ENCODE measurements at places on chromosomes 2 and 18. TPM values are rescaled to one million over a fixed set of nuclear protein-coding genes. Genes with fewer than 3 reads are reported as not detected.

GRCh38 chr2:18378020-18378653 lies 182.3 kb downstream of the RDH14 start:
- peak; percentile 66 for DNase-seq

GRCh38 chr2:74481961-74482800 lies 617 bp downstream of the CCDC142 start:
- no peak for DNase-seq

DNA sequence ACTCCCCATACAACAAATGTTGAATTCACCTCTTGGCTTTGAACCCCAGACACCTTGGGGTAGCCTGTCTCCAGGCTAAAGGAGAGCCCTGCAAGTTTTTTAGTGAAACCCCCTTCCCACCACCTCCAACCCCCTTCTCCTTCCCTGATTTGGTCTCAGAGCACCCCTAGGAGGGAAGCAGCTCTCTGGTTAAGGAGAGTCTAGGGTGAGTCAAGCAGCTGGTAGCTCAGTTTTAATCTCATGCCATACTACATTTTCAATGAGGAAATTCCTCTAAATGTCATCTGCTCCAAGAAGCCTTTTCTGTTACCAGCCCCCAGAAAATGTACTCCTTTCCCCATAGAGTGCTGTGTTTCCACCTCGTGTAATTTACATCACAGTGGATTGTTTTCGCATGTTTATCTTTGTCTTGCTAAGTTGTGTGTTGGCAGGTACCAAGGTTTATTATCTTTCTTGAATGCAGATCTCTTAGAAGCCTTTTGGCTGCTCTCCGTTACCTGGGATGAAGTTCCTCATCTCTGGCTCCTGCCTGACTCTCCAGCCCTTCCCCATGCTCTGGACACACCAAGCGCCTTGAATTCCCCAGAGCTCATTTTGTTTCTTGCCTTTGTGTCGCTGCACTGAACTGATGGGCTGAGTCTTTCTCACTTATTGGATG lies 82.2 kb downstream of the ASAP2 start:
- DNase-seq, result no peak

The MFSD2B gene
- polyA plus RNA-seq, result 2.2 TPM

The LOXHD1 gene
- 2.0 TPM for polyA plus RNA-seq

The FER1L5 gene
- polyA plus RNA-seq, result 0.57 TPM

The RTN4 gene
- 552 TPM for polyA plus RNA-seq

Measured in muscle of leg (tissue), 16 donors.